ENCODE measurements at places on chromosomes 1 and 21.

DNA sequence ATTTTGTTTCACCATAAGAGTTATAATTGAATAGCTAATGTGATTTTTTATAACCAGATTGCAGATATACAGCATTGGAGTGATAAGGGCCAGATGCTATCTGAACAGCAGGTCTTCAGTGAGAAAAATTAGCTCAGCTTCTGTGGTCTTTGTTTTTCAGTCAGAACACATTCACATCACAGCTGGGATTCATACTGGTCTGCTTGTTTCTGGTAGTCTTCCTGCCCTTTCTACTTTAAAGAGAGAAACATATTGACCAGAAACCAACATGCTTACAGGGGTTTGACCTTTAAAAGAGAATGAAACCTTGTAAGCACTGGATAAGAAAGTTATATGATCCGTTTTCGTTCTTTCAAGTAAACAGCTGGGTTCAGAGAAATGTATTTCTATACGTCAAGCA is 213.7 kb upstream of the TMPRSS15 start:
- DNase-seq = no peak

DNA sequence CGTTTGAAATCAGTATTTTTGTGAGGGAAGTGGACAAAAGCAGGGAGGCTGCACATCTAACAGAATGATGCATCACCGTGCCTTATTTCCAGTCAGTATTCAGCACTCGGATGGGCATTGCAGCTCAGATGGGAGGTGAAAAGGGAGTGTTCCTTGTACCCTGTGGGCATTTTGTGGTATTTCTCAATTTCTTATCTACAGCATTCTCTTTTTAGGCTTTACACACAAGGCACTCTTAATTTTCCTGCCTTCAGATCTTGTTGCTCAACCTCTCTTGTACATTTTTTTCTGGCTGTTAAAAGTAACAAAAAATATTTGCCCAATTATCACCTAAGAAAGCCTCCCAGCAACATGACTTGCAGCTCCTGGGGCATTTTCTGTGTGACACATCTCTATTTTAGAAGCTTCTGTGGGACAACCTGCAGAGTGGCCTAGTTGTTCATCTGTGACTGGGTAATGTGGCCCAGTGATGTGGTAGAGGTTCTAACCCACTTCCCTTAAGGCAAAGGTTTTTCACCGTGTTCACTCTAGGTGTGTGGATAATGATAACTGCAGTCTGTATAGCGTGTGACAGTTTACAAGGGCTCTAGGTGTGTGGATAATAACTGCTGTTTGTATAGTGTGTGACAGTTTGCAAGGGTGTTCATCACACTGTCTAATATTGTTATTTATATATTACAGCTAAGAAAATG is 257.2 kb downstream of the PTGER3 start:
- DNase-seq = no peak

DNA sequence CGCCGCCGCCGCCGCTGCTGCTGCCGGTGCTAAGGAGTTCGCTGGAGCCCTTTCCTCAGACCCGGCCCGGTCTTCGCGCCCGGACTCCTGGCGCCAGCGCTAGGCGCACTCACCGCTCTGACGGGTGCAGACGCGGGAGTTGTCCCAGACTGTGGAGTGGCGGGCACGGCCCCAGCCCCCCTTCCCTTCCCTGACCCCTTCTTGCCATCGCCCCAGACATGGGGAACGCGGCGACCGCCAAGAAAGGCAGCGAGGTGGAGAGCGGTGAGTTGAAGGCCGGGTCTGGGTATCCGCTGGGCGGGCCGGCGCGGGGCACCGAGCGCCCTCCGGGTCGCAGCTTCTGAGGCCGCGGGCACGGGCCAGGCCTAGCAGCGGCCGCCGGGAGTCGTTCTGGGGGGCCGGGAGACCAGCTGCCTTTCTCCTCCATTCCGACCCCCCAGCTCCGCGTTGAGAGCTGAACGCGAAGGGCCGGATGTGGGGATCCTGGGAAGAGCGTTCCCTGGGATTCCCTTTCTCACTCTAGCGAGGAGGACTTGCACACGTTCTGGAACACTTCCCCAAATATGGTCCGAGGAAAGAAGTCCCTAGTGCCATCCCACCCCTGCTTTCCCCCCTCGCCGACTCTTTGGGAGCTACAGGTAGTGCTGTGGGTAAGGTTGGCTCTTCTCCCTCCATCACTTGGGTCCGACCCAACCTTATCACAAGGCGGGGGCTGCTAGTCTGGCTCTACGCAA is 65.8 kb upstream of the PRKACB start:
- no peak for DNase-seq

DNA sequence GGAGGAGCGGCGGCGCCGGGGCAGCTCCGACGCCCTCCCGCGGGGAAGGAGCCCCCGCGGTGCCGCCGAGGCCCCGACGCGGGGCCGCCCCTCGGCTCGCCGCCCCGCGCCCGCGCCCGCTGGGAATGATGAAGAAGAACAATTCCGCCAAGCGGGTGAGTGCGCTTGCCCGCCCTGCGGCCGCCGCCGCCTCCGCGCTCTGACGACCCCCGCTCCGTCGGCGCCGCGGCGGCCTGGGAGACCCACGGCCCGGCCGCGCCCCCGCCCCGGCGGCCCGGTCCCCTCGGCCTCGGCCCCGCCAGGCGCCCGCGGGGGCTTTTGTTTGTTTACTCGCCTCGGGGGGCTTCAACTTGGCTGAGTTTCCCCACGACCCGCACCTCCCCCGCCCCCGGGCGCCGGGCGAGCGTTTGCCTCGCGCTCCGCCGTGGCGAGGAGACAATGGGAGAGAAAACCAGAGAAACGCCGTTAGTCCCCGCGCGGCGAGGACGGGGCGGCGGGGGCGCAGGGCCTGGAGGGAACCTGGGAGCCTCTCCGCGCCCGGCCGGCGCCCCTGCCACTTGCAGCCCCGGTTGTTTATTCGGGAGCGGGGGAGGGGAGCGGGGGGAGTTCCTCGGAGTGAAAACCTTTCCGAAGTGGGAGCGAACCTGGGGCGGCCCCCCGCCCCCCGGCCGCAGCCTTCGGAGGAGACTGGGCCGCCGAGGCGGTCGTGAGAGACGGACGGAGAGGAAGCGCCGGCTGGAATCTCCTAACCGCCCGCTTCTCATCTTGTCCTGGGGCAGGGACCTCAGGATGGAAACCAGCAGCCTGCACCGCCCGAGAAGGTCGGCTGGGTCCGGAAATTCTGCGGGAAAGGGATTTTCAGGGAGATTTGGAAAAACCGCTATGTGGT is 661 bp downstream of the PLEKHO1 start:
- DNase-seq = no peak

- DNase-seq = no peak
These were observed 62.8 kb downstream of the RGS13 start for GRCh38 chr1:192698731-192699130.

Measured in NCI-H1048 (cell line).